Heart right ventricle (tissue), 16 donors: ENCODE measurements at places on chromosomes 16 and 17. TPM values are rescaled to one million over a fixed set of nuclear protein-coding genes. Genes with fewer than 3 reads are reported as not detected.

DNA sequence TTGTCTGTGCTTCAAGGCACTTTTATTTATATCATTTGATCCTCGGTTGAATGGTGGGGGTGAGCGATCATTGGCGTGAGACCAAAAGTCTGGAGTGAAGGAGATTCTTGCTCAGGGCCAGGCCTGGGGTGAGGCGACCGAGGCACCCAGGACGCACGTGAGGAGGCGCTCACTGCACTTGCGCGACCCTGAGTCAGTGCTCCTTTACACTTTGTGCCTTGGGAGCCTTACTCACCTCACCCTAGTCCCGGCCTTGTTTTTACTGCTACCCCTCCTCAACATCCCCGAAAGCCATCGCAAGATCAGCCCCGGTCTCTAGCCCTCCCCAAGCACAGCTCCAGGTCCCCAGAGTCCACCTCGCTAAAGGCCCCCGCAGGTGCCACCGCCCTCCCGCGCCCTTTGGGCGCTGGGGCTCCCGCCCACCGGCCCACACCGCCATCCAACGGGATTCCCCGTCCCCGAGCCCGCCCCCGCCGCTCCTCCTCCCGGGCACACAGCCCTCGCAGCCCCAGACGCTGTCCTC, 496 bp downstream of the EZH1 start:
- H3K36me3 ChIP-seq, result peaks cover 16% of the 10 kb centered on the region
- peaks cover 47% of the 10 kb centered on the region for H3K4me1 ChIP-seq
- no peaks in the 10 kb centered on the region for H3K27me3 ChIP-seq
- peak overlapping the region; percentile 56 for H3K4me3 ChIP-seq
- DNase-seq, result peak; percentile 86
- H3K27ac ChIP-seq, result peak overlapping the region; percentile 92

DNA sequence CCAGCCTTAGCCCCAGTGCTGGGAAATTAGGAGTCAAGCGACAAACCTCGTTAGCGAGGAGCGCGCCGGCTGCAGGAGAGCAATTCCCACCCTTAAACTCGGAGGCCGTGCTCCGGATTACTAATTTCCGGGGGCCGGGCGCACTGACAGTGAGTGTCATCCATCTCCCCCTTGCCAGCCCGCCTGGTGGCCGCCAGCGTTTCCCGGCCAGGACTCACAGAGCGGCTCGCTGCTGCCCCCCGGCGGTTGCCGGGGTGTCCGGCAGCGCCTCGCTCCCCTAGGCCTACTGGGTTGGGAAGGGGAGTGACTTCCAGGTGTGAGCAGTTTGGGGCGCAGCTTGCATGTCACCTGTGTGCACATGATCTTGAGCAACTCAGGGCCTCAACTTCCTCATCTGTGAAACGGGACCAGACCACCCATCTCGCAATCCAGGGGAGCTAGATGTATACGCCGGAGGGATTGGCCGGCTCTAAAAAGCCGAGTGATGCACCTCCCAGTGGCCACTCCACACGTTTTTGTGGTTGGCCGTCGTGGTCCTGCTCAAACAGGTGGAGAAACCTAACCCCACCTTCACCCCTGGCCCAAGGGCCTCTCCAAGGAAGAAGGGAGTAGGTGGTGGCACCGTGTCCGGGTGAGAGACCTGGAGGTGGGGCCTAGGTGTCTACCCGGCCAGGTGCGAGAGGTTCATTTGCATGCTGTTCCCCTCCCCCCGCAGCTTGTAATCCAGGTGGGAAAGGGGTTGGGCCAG, 2.5 kb upstream of the GSE1 start:
- H3K4me1 ChIP-seq, result peaks cover 55% of the 10 kb centered on the region
- peak; percentile 84 for DNase-seq
- no peaks in the 10 kb centered on the region for H3K36me3 ChIP-seq
- peak overlapping the region; percentile 67 for H3K4me3 ChIP-seq

DNA sequence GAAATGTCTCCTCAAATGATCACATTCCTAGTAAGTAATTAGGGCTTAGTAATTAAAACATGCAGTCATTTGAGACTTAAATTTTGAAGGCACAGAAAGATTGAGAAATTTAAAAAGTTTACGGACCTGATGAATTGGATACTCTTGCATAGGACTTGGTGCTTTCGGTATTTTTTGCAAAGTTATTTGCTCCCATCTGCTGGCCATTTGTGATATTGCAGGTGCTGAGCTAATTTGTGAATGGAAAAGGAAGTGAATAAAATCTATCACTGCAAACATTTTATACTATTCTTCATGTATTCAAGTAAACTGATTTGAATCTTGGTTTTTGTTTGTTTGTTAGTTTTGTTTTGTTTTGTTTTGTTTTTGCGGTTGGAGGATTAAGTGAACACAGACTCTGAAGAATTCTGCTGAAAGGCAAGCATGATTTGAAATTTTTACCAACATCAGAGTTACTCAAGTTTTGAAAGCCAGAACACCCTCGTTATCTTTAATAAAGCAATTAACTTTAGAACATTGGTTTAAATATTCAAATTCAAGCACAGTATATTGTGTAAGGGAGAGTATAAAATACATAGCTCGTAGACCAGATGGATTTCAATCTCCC, 689.5 kb upstream of the RBFOX1 start:
- no peaks in the 10 kb centered on the region for H3K4me1 ChIP-seq
- no peaks in the 10 kb centered on the region for H3K36me3 ChIP-seq
- DNase-seq, result no peak

- H3K27ac ChIP-seq, result peak overlapping the region; percentile 92
- no peaks in the 10 kb centered on the region for H3K36me3 ChIP-seq
These were observed 23.6 kb upstream of the MRPS23 start for GRCh38 chr17:57873261-57874057.

DNA sequence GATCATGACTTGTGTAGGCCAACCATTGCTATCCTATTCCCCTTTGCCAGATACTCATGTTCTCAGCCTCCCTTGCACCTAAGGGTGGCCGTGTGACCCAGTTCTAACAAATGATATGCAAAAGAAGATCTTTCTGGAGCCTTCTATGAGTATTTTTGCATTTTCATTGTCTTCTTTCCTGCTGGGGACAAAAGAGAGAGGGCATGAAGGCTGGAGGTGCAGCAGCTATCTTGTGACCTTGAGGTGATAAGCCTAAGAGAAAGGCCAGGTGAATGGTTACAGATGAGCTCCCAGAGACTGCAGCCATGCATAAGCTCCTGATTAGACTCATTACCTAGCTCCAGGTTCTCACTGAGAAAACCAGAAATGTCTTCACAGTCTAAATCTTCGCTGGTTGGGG, 38.8 kb upstream of the PRKCB start:
- H3K27ac ChIP-seq, result no peak overlapping the region
- H3K4me3 ChIP-seq, result no peak overlapping the region
- no peaks in the 10 kb centered on the region for H3K27me3 ChIP-seq
- H3K36me3 ChIP-seq, result no peaks in the 10 kb centered on the region
- DNase-seq, result no peak
- no peaks in the 10 kb centered on the region for H3K4me1 ChIP-seq

DNA sequence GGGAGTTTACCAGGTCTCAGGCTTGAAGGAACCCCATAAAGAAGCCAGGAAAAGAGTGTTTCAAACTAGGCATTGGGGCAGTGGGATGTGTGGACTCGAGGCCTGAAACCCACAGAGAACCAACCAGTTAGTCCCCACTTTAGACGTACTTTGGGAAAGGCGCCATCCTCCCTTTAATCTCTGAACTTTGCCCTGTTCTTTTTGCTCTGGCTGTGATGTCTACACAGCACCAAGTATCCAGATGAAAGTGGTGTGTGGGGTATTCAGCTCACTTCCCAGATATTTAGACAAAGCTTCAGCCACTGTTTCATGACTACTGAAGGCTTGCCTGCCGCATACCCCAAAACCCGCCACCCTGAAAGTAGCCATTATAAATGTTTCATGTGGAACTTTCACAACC, 116.9 kb upstream of the IRX5 start:
- H3K4me3 ChIP-seq, result no peak overlapping the region
- no peaks in the 10 kb centered on the region for H3K27me3 ChIP-seq
- no peak overlapping the region for H3K27ac ChIP-seq
- DNase-seq, result no peak
- no peaks in the 10 kb centered on the region for H3K4me1 ChIP-seq
- no peaks in the 10 kb centered on the region for H3K36me3 ChIP-seq

DNA sequence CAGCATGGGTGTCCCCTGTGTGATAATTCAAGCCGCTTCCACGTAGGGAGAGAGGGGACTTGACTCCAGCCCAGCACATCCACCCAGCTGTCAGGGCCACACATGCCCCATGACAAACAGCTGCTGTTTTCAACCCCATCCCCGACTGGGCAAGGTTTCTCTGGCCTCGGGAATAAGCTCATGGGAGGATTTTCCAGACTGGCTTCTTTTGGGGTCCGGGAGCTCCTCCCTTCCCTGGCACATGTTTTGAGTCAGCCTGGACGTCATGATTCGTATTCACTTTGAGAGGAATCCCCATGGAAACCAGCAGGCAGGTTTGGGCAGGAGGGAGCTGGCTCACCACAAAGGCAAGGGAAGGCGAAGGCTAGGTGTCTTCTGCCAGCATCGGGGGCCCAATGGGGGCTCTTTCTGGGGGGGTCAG, 156.4 kb downstream of the CMIP start:
- H3K4me1 ChIP-seq, result peaks cover 9% of the 10 kb centered on the region
- H3K36me3 ChIP-seq, result no peaks in the 10 kb centered on the region
- H3K4me3 ChIP-seq, result no peak overlapping the region
- DNase-seq, result no peak

- no peak overlapping the region for H3K27ac ChIP-seq
- no peaks in the 10 kb centered on the region for H3K36me3 ChIP-seq
- no peak for DNase-seq
- H3K27me3 ChIP-seq, result peaks cover 33% of the 10 kb centered on the region
These were observed 176.2 kb upstream of the FOXF1 start for GRCh38 chr16:86334079-86334635.

GRCh38 chr17:30360086-30360808, 18.5 kb upstream of the CPD start:
- no peak overlapping the region for H3K27ac ChIP-seq
- no peaks in the 10 kb centered on the region for H3K36me3 ChIP-seq

DNA sequence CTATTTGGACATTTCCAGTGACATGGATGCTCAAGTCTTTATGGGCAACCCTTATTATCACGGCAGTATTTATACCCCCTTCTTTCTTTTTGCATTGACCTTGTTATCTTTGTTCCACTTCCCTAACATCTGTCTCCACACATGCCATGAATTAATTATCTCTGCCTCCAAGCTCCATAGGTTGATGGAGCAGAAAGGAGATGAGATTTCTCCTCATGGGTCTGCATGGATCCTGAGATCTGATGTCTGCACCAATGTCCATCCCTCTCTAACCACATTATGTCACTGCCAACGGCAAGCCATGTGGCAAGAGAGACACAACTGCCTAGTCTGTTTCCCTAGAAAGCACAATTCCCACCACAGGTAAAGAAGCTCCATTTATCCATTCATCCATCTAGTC, 416.8 kb upstream of the ASIC2 start:
- H3K4me1 ChIP-seq, result no peaks in the 10 kb centered on the region
- no peak overlapping the region for H3K4me3 ChIP-seq
- no peaks in the 10 kb centered on the region for H3K27me3 ChIP-seq
- no peak overlapping the region for H3K27ac ChIP-seq

DNA sequence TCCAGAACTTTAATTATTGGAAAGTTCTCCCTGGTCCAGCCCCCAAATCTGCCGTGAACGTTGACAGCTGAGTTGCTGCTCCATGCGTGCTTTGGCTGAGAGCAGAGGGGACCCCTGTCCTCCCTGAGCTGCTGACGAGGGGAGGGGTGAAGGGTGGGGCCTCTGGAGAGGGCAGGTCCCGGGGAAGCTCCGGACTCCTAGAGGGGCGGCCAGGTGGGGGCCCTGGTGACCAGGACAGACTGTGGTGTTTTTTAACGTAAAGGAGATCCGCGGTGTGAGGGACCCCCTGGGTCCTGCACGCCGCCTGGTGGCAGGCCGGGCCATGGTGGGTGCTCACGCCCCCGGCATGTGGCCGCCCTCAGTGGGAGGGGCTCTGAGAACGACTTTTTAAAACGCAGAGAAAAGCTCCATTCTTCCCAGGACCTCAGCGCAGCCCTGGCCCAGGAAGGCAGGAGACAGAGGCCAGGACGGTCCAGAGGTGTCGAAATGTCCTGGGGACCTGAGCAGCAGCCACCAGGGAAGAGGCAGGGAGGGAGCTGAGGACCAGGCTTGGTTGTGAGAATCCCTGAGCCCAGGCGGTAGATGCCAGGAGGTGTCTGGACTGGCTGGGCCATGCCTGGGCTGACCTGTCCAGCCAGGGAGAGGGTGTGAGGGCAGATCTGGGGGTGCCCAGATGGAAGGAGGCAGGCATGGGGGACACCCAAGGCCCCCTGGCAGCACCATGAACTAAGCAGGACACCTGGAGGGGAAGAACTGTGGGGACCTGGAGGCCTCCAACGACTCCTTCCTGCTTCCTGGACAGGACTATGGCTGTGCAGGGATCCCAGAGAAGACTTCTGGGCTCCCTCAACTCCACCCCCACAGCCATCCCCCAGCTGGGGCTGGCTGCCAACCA, at the start of gene MC1R:
TSS of gene MC1R (plus strand) at position 410 of the 895 bp plus-strand sequence. CDS start at position 807, 397 bp downstream.
- peak within 1 kb of the TSS; percentile 77 for H3K27ac ChIP-seq
- peaks cover 1% of the 10 kb centered on the region for H3K27me3 ChIP-seq
- H3K4me1 ChIP-seq, result peaks cover 43% of the 10 kb centered on the region
- no peak for DNase-seq

DNA sequence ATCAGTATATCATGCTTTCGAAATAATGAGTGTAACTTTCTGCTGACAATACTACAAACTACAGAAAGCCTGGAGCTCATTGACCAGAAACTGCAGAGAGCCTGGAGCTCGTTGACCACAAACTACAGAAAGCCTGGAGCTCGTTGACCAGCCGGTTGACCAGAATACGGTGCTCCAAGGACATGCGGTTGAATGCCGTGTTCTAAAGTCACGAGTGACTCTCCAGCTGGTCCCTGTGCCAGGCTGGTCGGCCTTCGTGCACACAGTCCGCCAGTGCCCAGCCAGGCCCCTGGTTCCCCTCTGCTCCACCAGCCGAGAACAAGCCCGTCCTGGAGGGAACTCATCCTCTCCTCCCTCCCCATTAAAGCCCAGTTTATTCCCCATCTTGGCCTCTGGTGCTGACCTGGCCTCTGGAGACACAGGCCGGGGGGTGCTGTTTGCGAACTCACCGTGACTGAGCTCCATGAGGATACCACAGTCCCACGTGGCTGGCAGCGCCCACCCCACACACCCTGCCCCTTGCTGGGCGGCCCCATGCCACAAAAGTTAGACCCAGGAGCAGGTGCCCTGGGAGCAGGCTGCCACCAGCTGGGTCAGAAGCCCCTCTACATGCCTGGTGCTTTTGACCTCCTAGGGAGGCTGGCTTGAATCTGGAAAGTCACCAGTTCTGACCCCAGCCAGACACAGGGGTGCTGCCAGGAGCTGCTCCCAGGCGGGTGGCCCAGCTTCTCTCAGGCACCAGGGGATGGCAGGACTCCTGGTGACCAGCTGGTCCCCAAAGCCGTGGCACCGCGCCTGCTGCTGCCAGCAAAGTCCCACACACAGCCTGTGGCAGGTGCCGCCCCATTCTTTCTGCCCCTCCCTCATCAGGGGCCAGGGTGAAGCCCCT, 15.5 kb upstream of the CDH15 start:
- no peaks in the 10 kb centered on the region for H3K27me3 ChIP-seq
- DNase-seq, result no peak
- H3K4me3 ChIP-seq, result no peak overlapping the region

C17orf113 gene
- total RNA-seq, result 0.68 TPM

SLC9A5 gene
- 1.0 TPM for total RNA-seq

TMC8 gene
- total RNA-seq, result 11.2 TPM

NPIPA5 gene
- 6.0 TPM for total RNA-seq

STX4 gene
- total RNA-seq, result 33.3 TPM
